ENCODE measurements at places on chromosomes 3 and 15.
A peak's percentile ranks its signal among the peaks of the same experiment; 100 is the strongest.

- no peak for DNase-seq
Observed at GRCh38 chr3:38313263-38313662, 31.2 kb downstream of the SLC22A14 start.

DNA sequence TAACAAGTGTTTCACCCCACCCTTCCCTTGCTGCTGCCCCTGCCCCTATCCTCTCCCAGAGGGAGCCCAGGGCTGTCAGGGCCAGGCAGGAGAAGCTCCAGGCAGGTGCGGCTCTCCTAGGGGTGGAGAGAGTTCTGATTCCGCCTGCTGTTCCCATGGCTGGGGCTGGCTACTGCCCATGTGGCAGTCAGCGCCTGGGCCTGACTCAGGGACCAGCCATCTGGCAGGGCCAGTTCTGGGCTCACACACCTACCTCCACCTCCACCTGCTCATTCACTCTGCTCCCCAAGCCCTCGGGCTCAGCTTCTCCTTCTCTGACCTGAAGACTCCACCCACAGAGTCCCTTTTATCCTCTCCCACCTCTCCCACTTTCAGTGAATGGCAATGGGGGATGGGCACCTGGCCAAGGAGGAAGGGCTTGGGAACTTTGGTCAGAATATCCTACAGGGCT lies 23.4 kb downstream of the AMOTL2 start:
- no peak for DNase-seq

GRCh38 chr3:133828576-133829309 lies 23.1 kb downstream of the SRPRB start:
- no peak for DNase-seq

DNA sequence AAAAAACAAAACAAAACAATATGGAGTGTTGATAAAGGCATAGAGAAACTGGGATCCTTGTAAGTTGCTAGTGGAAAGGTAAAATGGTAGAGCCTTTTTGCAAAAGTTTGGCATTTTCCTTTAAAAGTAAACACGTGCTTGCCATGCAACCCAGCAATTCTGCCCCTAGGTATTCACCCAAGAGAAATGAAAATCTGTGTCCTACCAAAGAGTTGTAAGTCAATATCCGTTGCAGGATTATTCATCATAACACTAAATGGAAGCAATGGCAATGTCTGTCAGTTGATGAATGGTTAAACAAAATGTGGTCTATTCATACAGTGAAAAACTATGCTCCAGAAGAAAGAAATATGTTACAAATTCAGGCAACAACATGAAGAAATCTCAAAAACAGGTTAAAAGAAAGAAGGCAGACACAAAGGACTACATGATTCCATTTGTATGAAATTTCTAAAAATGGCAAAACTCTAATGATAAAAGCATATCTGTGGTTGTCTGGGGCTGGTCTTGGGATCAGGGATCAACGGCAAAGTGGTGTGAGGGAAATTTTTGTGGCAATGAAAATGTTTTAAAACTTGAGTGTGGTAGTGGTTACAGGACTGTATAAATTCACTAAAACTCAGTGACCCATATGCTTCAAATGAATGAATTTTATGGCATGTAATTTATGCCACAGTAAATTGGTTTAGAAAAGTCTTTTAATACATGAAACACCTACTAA lies 229.6 kb downstream of the OPA1 start:
- DNase-seq = no peak

DNA sequence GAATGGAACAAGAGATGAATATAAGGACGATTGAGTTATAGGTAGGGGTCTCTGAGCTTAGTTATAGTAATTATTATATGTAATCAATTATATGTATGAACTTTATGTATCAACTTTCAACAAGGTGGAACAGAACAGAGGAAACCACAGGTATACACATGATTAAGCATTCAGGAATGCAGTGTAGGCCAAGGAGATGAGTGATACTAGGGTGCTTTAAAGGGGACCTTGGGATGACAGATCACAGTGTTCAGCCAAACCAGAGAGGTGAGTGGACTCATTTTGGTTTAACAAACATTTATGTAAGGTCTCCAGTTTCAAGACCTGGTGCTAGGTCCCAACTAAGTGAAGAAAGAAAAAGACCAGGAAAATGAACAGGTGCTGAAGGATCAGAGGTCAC lies 895.5 kb downstream of the ROBO2 start:
- no peak for DNase-seq

DNA sequence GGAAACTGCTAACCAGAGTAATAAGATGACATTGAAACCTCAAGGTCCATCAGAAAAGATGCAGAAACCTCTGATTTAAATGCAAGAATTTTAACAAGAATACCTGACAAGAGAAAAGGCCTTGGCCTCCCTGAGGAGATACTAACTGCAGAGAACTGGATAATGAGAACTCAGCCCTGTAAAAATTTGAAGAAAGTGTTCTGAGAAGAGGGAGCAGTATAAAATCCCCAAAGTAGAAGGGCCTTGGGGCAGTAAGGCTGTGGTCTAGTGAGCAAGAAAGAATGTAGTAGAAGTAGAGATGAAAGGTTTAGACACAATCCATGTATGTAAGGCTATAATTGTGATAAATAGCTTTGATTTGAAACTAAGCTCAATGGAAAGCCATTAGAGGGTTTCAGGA lies 394.1 kb downstream of the ZBBX start:
- no peak for DNase-seq

GRCh38 chr3:42666022-42666421 lies 12.5 kb downstream of the ZBTB47 start:
- no peak for DNase-seq

DNA sequence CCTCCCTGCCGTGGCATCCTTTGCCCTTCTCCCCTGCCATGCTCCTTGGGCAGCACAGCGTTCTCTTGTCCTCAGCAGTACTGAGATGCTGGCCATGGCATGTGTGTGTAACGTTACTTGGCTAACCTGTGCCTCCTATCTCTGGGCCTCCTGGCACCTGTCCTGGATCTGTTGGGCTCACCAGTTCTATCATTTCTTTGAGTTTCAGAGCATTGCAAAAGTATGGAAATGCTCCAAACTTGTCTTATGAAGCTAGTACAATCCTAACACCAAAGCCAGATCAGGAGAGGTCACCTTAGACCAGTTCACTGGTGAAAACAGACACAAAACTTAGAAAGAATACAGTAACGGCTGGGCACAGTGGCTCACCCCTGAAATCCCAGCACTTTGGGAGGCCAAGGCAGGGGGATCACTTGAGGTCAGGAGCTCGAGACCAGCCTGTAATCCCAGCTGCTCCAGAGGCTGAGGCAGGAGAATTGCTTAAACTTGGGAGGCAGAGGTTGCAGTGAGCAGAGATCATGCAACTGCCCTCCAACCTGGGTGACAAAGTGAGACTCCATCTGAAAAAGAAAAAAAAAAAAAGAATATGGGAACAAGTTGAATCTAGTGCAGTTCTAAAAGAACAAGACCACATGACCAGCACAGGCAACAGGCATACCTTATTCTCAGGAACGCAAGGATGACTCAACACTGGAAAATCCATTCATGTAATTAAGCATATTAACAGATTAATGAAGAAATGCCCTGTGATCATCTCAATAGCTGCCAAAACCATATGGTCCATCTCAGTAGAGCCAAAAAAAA lies 62.4 kb upstream of the TRPM1 start:
- no peak for DNase-seq

DNA sequence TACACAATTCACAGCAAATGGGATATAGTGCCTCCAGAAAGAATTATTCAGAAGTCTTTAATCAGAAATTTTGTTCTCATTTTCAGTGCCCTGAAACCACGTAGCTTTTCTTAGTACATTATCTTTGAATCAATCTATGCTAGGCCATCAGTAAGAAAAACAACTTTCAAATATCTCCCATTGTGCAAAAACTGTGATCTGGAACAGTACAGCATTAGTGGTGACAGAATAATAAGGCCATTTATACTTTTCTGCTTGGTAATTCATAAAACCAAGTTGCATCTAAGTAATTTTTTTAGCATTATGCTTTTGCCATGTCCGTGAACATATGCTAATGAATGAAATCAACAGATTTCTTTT lies 35.4 kb upstream of the ZNF385D start:
- DNase-seq = no peak

DNA sequence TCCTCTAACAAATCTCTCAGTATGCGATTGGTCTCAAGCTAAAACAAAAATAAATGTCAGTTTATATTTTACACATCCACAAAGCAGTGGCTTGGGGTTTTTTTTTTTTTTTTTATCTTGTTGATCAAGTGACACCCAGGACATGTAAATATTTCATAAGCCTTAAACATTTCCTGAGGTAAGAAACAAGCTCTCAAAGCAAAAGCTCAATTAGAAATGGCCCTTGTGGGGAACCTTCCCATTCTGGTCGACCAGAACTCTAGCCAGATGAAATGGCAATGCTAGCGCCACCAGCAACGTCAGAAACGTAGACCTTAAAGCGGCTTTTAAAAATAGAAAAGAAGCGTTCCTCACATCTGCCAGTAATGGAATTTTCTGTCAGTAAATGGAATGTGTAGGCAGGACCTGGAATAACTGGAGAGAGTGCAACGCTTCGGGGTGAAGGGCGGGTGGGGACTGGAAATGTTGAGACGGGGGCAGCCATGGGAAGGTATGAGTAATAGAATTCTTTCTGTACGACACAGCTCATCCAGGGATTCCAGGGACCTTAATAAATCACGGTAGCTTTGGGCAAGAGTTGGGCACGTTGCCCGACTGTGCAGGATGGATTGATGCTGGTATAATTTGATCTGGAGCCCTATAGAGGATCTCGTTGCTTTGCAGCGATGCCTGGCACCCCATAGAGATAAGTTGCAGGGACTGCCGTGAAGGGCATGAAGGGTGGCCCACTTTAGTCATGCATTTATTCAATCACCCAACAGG lies 44.4 kb downstream of the BTD start:
- DNase-seq = no peak

GRCh38 chr3:52090933-52091468 lies 34.6 kb upstream of the DUSP7 start:
- no peak for DNase-seq

GRCh38 chr3:143875546-143875945 lies 27.3 kb upstream of the SLC9A9 start:
- no peak for DNase-seq

- no peak for DNase-seq
Observed at GRCh38 chr3:67381667-67382272, 272.6 kb downstream of the SUCLG2 start.

DNA sequence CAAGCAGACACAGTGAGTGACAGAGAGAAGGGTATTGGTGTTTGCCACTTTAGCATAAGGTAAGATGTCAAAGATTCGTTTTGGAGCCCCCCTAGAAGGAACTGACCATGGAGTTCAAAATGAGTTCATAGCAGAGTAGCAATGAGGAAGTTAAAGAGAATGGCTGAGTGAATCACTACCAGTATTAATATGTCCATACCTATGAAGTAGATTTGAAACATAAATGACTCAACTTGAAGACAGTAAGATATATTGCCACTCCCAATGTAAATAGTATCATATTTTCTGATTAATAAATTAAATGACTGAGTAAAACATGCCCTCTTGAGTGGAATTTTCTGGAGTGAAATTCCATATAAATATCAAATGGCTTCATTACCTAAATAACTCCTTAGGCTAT lies 675.1 kb downstream of the NLGN1 start:
- no peak for DNase-seq

DNA sequence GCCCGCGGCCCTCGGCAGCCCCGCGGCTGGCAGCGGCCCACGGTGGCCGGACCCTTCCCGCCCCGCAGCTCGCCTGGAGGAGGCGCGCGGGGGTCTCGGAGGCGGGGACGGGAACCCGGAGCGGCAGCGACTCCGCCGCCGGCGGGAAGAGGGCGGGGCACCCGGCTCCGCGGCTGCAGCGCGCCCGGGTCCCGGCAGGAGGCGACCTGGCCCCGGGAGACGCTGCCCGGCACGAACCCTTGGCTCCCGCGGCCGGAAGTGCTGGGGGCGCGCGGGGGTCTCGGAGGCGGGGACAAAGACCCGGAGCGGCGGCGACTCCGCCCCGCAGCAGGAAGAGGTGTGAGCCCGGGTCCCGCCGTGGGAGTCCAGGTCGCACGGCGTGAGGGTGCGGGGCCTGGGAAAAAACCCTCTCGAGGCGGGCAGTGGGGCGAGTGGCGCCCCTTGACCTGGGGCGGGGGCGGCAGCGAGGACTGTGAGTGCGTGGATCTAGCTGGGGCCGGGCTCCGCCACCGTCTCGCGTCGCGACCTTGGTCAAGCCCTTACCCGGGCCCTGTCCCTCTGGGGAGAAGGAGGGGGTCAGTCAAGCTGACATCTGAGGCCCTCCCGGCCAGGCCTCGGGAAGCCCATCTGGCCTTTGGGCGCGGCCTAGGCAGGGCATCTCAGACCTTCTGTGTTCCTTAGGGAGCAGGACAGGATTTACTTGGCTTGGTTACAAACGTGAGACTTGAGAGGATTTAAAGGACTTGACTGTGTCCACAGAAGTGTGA lies at the start of gene CIB2:
CIB2 (minus strand) TSS at position 151 of the 767 bp plus-strand sequence. CDS start 230 bp downstream, outside the sequence.
- DNase-seq = peak; percentile 51

- no peak for DNase-seq
Observed at GRCh38 chr3:124161448-124161847, 169.5 kb upstream of the ROPN1 start.

GRCh38 chr3:52046186-52046901 lies 10.0 kb downstream of the DUSP7 start:
- peak; percentile 39 for DNase-seq

GRCh38 chr3:172680684-172681083 lies 30.2 kb downstream of the NCEH1 start:
- DNase-seq = no peak

DNA sequence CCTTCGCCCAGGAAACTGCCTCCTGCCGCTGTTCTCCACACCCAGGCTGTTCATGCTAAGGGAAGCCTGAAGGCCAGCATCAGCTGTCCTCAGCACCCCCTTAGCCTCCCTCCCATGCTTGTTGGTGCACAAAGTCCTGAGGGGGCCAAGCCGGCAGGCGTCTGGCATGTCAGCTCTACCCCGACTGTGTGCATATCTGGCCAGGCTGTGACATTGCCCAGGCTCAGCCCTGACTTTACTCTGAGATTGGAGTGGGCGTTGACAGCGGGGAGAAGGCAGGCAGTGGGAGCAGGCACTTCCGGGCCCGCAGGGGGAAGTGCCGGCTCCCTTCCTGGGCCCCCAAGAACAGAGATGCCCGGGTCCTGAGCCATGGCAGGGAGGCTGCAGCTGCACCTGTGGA lies 492.2 kb downstream of the AGBL1 start:
- DNase-seq = no peak

GRCh38 chr3:125129512-125129997 lies 73.8 kb upstream of the HEG1 start:
- DNase-seq = no peak

- no peak for DNase-seq
Observed at GRCh38 chr3:35562141-35562540, 77.2 kb upstream of the ARPP21 start.

DNA sequence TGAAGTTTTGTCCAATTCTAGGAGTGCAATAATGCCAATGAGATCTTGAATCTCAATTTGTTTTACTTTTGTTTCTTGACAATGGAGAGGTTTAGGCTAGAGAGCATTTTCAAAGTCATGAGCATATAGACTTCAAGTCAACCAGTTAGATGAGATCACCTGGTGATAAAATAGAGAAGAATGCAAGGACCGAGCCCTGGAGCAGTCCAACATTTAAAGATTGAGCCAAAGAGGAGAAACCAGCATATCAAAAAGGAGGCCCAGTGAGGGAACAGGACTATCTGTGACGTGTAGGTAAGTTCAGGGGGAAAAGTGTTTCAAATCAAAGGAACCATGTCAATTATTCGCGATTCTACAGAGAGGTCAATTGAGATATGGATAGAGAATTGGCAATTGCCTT lies 1.7 kb upstream of the PIAS1 start:
- no peak for DNase-seq

Measured in GOT3 (cell line).